ENCODE measurements at places on chromosomes 7 and 10.

DNA sequence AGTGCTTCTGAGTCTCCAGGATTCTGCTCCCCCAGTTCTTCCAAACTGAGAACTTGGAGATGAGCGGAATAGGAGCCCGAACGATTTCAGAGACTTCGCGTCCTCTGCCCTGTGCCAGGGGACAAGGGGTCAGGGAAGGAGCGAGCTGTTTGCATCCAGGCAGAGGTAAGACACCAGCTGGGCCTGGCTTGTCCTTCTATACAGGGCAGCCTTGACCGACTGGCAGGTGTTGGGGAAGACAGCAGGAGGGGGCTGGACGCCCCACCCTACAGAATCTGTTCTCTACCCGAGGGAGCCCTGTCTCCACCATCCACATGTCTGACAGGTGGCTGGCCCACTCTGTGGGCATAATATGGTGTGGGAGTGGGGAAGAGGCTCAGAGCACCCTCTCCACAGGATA, 7.1 kb downstream of the SPOCK2 start:
- no peak for DNase-seq

GRCh38 chr7:68070992-68071391, 1074.4 kb downstream of the TYW1 start:
- no peak for DNase-seq

GRCh38 chr7:63925262-63925625, 73.4 kb upstream of the ZNF722 start:
- no peak for DNase-seq

DNA sequence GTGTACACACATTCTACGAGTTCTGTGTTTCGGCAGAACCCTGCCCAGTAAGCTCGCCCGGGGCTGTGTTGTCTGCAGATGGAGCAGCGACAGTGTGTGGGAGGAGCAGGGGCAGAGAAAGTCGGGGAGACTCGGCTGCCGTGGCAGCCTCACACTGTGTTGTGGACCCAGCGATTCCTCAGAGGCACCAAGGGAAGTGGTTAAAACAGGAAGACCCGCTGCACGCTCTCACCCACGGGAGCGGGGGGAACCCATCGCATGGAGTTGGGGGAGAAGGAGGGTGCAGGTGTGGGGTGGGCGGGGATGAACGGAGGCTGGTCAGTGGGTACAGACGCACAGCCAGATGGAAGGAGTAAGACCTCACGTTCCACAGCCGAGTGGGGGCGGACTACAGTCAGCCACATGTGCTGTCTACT, 250.2 kb downstream of the ELFN1 start:
- DNase-seq, result no peak
